GDM1 (cell line): ENCODE measurements at places on chromosomes 16 and 17.

DNA sequence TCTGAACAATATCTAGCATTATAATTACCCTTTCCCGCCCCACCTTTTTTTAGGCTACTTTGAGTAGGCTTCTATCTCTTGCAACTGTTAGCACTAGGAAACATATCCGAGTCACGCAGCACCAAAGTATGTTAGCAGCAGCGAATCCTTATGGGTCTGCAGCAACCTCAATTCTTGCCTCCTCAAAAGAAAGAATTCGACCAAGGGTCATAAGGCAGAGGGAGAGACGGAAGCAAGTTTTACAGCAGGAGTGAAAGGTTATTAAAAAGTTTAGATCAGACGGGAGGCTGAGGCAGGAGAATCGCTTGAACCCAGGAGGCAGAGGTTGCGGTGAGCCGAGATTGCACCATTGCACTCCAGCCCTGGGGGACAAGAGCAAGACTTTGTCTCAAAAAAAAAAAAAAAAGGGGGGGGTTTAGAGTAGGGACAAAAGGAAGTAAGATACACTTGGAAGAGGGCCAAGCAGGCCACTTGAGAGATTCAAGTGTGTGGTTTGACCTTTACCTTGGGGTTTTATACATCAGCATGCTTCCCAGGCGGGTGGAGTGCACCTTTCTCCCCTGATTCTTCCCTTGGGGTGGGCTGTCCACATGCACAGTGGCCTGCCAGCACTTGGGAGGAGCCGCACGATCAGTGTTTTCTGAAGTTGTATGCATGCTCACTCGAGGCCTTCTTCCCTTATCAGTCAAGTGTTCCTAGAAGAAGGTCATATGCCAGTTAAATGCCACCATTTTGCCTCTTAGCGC is 67.7 kb downstream of the HLF start:
- DNase-seq, result no peak

DNA sequence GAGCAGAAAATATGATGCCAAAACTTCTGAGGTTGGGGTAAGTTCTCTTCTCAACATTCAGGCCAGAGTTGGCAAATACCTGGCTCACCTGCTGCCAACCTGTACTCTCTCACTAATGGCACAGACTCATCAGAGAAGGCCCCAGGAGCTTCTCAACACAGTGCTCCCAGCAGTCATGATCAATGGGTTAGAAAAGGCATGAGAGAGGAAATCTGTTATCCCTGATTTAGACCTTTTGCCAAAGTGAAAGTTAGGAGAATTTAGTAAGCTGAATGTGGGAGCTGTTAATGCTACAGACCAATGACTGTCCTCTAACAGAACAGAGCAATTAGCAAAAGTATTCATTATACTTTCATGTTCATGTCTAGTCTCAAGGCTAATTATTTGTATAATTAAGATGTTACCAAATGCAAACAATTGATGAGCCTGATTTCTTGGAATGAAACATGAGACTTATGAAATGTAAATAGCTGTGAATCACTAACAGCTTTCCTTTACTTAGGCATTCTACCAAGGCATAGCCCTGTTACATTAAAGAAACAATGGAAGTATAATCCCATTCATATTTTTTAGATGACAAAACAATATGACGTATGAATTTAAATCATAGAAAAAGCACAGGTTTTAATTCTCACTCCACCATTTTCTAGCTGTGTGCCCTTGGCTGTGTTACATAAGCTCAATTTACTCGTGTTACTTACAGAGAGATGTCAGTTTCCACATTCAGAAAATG is 68.7 kb upstream of the MARCHF10 start:
- DNase-seq, result no peak

DNA sequence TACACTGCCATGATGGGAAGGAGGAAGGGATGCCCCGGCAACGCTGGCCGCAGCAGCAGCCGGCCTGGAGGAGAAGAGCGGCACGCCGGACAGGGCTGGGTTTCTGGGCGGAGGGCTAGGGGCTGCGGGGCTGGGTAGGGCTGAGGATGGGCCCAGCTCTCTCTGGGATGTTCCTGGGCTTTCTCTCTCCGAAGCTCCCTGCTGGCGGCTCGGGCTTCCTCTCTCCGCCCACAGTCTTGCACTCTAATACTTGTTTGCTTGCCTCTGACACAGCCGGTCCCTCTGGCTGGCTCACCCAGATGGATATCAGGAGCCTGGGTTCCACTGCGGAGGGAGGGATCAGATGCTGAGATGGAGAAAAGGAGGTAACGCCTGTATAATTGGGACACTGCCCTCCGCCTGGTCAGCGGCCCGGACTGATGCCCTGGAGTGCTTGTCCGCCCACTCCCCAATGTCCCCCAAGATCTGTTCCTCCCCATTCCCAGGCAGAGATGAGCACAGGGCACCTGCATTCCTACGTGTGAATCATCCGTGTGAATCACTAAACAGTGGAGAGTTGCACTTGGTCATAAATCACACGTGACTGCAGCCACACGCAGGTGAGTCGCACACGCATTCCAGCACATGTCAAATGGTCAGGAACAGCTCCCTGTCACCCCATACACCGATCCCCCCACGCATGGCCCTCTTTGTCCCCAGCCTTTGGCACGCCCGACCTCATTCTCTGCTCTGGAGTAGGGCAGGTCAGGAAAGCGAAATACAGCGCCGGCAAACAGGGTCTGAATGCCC is at the start of gene ALOXE3:
TSS of gene ALOXE3 (minus strand) at position 535 of the 789 bp plus-strand sequence. CDS start at position 11, 524 bp downstream.
- DNase-seq, result no peak

DNA sequence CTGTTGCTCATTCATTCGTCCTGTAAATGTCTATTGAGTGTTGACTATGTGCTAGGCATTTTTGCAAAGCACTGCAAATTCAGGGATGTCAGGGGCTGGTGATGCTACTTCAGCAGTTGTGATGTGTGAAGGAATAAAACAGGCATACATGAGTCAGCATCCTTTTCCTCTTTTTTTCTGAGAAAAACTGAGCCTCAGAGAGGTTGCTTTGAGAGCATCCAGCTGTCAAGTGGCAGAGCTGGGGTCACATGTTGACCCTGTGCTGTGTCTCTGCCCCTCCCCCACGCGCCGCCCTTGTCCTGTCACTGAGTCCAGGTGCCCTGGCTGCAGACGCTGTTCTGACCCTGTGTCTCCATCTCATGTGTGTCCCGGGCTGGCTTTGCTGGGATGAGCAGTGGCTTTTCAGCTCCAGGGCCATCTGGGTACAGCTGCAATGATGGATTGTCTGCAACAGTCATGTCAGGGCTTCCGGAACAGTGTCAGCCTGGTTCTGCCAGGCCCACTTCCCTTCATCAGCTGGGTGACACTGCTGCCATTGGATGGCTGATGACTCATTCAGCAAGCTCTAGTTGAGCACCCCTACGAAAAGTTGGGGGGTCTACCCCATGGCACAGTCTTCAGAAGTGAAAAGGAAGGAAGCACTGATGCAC is 14.9 kb downstream of the SEC14L5 start:
- no peak for DNase-seq

- no peak for DNase-seq
These were observed 75.5 kb upstream of the IRX6 start for GRCh38 chr16:55248494-55248893.

GRCh38 chr17:1420163-1420562 is 20.1 kb upstream of the YWHAE start:
- no peak for DNase-seq

DNA sequence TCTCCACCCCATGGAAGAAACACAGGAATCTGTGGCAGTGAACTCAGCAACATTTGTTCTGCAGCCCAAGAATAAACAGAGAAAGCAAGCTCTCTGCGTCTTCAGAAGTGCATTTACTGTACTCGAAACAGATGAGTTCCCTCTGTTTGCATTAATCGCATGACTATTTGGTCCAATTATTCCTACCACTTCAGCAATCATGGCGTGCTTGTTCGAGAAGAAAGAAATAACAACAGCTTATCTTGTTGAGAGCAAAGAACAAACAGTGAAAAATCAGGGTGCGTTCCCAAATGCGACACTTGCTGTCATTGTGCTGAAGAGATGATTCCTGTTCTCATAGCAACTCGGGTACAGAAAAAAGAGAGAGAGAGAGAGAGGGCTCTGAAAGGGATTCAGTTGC is 445.3 kb upstream of the MAF start:
- DNase-seq, result no peak

DNA sequence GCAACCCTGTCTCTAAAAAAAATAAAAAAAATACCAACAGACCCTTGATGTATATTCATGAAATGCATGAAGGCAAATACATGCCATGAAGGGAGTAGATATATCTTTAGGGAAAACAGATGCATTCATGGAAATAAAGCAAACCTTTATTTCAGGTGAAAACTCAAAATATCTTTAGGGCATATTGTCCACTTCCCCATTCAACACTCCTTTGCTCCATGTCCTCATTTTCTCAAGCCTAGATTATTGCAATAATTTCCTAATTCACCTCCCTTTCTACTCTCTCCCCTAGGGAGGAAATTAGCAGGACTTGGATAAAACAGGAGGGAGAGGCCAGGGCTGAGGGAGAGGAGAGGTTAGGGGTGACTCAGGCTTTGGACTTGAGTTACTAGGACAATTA is 5.7 kb upstream of the VPS25 start:
- DNase-seq, result no peak

DNA sequence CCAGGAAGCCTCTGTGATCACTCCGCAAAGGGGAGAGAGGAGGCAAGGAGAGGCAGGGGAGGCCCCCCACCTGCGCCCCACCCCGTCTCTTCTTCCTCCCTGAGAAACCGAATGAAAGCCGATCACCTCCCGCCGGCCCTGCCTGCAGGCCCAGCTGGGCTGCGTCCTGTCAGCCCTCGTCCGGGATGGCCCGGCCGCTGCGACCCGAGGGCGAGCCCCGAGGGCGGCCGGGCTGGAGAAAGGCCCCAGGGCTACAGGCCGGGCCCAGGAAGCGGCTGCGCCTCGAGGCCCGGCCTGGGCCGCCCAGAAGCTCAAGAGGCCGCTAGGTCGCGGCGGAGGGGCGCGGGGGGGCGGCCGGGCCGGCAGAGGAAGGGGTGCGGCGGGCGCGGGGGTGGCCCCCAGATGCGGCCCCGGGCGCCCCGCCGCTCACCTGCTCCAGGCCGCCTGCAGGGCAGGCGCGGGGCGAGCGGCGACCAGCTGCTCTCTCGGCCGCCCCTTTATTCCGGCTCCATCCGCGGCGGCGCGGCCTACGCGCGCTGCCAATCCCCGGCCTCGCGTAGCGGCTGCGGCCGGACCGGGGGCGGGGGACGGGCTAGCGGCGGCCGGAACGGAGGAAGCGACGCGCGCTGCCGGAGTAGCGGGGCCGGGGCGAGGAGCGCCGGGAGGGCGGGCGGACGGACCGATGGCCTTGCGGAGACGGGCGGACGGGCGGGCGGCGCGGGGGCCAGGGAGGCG is at the start of gene ZNF319:
TSS of gene ZNF319 (minus strand) at position 702 of the 735 bp plus-strand sequence. CDS start 2,407 bp downstream, outside the sequence.
- no peak for DNase-seq

DNA sequence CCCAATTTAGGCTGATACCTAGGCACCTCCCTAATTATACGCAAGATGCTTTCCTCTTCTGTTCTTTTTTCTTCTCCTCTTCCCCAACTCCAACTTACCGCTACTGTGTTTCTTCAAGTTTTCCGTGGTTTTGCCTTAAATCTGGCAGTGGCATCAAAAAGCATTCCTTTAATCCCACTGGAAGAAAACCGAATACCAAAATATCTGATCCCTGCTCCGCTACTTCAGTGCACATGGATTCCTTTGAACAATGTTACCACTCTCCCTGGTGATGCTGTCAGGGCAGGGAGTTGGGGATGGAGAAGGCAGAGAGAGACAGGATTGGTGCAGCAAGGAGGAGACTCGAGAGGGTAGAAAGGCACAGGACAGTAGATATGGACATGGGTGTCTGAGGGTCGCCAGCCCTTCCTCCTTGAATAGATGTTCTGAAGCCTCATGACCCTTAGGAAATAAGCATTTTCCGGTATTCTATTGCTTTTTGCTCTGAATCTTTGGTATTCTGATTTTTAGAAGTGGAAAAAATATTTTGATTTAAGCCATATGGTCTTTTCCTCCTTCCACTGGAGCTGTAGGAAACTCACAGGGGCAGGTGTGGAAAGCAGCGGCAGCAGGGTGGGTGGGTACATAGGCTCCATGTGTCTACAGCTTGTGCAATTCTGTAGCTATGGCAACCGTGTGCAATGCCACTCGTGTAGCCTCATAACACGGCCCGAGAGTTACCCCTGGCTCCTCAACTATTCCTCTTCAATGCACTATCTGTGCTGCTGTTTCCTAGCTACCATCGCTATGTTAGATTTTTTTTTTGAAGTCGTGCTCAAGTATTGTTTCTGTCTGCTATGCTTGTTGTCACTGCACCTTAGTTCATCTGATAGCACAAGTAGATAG is 32.3 kb upstream of the TANC2 start:
- DNase-seq, result no peak

GRCh38 chr16:11291091-11291703 is 10.1 kb upstream of the PRM1 start:
- DNase-seq, result no peak

DNA sequence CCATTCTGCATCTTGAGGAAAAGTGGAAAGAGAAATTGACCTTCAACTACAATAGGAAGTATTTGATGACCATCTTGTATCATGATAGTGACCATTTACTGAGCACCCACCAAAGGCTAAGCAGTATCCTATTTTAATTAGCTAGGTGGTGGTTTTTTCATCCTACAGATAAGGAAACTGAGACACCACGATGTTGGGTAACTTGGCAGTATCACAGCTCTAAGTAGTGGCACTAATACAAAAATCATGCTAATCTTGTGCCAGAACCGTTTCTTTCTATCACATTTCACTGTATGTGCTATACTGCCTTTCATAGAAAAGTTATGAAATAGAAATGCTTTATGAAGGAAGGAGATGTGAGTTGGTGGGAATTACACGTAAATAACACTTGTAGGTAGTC is 2.3 kb downstream of the EVI2B start:
- no peak for DNase-seq

DNA sequence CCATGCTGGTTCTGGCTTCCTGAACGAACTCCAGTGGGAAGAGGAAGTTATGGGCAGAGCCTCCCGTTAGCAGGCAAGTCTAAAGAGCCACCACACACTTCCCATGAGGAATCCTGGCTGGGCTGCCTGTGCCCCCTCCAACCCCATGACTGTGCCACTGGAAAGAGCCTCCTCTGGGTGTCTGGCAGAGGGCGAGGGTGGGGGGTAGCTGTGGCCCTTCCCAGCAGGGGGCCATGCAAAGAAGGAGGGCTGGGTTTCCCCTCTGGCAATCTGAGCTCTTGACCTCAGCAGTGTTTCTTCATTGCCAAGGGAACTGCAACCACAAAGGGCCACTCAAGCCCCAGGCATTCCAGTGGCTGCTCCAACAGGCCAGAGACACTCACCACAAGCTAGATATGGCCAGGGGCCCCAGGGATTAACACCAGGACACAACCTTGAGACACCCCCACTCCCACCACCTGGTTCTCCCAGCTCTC is 1.7 kb upstream of the RRAD start:
- no peak for DNase-seq

- peak; percentile 21 for DNase-seq
These were observed 1.1 kb upstream of the CD19 start for GRCh38 chr16:28930652-28931051.

DNA sequence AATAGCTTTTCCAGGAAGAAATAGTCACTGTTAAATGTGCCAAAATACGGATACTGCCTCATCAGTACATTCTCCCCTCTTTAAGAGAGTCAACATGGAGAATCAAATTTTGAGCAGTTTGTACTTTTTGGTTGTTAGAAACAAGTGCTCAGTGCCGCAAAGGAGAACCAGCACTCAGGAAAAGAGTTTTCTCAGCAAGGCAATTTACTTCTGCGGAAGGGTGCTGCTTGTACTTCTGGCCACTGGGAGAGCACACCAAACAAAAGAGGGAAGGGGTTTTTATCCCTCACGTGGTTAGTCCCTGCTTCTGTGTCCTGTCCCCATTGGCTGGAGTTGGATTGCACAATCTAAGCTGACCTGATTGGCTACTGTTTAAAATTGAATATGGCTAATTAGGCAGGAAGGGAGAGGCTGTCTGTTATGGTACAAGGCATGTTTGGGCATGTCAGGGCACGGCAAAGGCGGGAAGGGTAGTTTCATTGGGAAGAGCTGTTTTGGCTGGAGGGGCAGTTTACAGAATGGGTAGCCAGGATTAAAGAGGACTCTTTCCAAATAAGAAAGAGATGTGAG is 499.3 kb downstream of the CDH13 start:
- DNase-seq, result no peak
